ENCODE measurements at places on chromosomes 7 and 10.

DNA sequence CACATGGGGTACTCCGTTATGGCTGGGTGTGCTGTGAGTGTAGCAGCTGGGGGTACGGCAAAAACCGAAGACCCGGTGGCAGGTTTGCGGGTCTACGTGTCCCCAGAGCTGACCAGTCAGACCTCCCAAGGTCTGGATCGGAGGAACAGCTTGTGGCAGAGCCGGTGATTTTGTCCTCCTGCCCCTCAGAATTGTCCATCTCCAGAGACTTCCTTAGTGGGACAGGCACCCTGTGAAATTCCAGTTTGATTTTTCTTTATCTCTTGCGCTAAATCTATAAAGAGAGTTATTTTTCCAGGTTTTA lies 1.0 kb downstream of the EIF3B start:
- DNase-seq, result no peak

GRCh38 chr7:54831046-54831643 lies 72.1 kb upstream of the SEC61G start:
- DNase-seq, result no peak

- no peak for DNase-seq
Measured at GRCh38 chr7:101220295-101220694, 2.3 kb downstream of the ZNHIT1 start.

DNA sequence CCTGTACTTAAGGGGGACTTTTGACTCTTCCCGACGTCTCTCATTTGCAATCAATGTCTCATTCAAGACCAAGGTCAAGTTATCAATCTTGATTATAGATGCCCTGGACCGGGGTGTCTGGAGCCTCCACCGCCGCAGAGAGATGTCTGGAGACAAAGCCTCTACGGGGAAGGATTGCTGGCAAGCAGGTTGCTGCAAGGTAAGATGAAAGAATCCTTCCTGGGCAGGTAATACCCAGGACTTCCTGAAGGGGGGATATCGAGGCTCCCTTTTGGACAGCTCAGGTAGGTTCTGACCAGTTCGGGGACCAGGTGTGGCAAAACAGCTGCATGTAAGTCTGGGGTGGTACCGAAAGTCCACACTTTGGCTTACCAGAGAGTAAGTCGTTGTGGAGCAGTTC lies 12.5 kb upstream of the CUX1 start:
- DNase-seq, result no peak

GRCh38 chr7:121755286-121755685 lies 117.7 kb upstream of the PTPRZ1 start:
- DNase-seq, result no peak

DNA sequence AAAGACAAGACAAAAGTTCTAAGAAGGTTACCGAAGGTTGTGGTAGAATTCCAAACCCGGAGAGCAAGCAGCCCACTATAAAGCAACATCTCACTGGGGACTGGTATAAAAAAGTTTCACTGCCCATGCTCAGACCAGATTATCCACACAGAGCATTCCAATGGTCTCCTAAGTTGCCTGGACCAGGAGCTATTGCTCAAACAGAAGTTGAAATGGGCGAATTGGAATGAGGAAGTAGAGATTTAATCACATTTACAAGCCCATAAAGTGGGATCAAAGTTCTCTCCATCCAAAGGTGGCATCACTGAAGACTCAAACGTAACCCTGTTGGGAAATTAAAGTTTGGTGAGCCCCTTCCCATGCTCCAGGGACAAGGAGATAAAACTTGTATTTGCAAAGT lies 19.8 kb downstream of the OR2F1 start:
- no peak for DNase-seq

DNA sequence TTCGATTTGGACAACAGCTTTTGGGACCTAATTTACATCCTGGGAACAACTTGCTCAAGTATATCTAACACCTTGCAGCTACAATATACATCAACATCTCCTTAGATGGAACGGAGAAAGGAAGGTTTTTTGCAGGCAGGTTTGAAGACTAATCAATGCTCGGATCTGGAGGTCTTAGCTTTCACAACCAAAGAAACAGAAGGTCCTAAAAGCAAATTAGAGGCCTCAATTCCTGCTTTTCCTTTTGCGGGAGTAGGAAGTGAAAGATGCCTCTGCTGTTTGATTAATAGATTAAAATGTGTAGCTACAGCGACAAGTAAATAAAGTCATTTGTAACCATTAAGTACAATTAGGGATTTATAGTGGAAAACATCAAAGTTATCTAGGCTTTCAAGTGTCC lies 3.7 kb upstream of the SP8 start:
- no peak for DNase-seq

- DNase-seq, result no peak
Measured at GRCh38 chr7:24108906-24109376, 175.0 kb upstream of the NPY start.

DNA sequence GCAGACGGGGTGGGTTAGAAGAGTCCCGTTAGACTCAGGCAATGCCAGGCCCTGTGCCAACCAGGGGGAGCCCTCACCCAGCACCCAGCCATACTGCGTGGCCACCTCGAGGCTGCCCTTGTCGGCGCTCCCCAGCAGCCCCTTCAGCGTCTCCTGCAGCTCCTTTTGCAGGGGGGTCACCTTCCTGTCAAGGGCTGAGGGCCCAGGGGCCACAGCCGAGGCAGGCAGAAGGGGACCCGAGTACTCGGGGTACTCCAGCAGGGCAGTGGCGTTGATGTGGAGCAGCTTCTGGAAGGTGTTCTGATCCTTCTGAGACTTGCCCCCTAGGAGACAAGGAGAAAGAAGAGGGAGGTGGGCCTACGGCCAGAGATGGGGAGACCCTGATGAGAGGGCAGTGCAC lies 9.7 kb downstream of the TBRG4 start:
- DNase-seq, result no peak

GRCh38 chr7:133623721-133624120 lies 370.8 kb downstream of the EXOC4 start:
- DNase-seq, result no peak

GRCh38 chr7:25894902-25895791 lies 256.9 kb upstream of the NFE2L3 start:
- DNase-seq, result peak; percentile 79

- DNase-seq, result no peak
Measured at GRCh38 chr10:3783316-3783681, 1.7 kb downstream of the KLF6 start.

GRCh38 chr7:55250313-55250712 lies 114.8 kb upstream of the LANCL2 start:
- DNase-seq, result no peak

DNA sequence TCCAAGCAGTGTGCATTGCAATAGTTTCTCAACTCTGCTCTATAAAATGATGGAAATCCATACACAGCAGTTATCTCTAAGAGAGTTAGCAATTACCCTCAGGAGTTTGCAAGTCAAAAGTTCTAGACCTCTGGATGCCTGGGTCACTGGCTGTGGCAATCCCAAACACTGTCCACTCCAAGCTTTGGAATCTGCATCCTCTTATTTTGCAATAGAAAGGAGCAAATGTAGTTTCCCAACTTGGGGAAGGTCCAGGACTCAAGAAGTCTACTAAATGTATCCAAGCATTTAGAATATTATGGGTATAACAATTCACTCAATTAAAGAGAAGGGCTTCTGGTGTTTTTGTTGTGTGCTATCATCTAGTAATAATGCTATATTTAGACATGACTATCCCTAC lies 131.3 kb upstream of the NRP1 start:
- DNase-seq, result no peak

DNA sequence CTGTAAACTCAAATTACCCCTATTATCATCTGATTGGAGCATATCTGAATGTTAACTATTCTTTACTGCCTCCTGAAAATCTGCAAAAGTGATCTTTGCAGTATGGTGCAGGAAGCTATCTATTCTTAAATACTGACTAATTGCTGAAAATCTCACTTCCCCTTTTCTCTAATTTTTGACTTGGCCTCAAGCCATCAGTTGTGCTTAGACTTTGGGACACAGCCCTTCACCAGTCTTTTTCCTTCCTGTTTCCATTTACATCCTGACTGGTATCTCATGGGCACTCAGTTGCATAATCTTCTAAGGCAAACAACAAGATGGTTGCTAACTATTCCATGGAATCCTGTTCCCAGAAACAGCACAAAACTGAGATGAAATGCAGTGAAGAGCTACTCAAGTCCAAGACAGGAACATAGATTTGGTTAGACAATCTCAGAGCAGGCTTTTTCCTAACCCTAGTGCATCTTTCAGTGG lies 228.5 kb downstream of the SORCS1 start:
- DNase-seq, result no peak

DNA sequence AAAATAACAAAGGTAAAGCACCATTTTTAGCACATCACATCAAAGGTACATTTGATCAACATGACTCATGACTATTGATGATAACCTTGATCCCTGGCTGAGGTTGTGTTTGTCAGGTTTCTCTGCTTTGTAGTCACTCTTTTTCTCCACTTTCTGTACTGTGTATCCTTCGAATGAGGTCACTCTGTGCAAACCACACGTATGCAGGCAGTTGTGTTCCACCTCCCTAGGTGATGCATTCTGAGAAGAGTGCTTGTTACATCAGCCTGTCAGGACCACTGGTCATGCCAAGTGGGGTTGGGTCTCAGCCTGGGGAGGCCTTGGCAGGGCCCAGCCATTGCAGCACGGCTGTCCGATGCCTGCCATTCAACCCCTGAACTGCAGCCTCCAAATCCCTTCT lies 62.8 kb upstream of the GJD4 start:
- no peak for DNase-seq

- no peak for DNase-seq
Measured at GRCh38 chr7:40673285-40673684, 538.5 kb downstream of the SUGCT start.

GRCh38 chr7:80128918-80129317 lies 5.7 kb upstream of the GNAI1 start:
- no peak for DNase-seq

- no peak for DNase-seq
Measured at GRCh38 chr7:17401791-17402627, 103.6 kb downstream of the AHR start.

GRCh38 chr7:24982917-24983316 lies 2.9 kb upstream of the OSBPL3 start:
- no peak for DNase-seq

- no peak for DNase-seq
Measured at GRCh38 chr10:131242007-131242406, 69.5 kb downstream of the TCERG1L start.

GRCh38 chr7:142807855-142808460 lies 37.2 kb downstream of the PRSS2 start:
- no peak for DNase-seq

DNA sequence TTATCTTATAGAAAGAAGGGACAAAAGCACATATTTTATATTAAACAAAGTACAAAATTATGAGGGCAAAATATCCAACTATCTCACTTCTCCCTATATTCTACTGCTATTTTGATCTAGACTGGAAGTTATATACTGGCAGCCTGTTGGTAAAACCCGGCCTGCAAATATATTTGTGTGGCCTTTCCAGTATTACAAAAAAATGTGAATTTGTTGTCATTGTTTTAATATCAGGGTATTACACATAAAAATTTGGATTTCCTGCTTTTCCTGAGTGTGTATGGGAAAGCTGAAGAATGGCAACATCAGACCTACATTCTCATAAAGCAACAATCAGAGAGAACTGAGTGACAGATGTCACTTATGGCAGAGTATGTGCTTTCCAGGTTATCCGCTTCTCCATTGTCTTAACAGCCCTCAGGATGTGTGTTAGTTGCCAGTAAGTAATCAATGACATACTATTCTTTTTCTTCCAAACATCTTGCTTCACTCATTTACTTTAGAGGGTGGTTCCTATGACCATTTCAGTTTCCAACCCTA lies 7.3 kb downstream of the SYPL1 start:
- no peak for DNase-seq

DNA sequence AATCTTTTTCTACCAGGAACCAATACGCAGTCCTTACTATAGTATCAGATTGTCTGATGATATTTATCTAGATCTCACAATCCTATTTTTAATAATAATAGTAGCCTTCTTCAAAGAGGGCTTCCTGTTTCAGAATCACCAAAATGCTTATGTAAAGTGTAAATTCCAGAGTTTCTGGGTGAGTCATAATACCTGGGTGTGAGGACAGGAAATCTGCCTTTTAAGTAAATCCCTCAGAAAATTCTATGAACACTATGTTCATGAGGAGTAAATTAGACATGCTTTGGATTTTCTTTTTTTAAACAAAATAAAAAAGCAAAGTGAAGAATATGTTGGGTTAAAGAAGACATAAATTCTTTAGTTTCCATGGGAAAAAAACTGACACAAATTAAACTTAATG lies 20.5 kb downstream of the DKK1 start:
- DNase-seq, result no peak

GRCh38 chr10:70660722-70661121 lies 11.6 kb upstream of the ADAMTS14 start:
- DNase-seq, result no peak

DNA sequence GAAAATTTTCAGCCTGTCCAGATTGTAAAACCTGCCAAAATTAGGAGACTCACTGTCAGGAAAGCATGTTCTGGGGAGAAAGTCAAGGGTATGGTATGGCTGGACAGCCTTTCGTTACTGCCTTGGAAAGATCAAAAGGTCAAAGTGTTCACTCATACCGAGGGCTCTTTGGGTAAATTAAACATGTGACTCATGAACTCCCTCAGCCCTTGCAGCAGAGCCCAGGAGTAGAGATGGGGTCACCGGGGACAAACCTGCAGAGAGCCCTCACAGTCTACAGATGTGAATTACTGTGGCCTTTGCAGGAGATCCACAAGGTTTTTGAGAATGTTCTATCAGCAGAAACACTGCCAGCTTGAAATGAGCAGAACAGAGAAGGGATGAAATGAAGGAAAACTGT lies 275.7 kb downstream of the KLF6 start:
- DNase-seq, result no peak

DNA sequence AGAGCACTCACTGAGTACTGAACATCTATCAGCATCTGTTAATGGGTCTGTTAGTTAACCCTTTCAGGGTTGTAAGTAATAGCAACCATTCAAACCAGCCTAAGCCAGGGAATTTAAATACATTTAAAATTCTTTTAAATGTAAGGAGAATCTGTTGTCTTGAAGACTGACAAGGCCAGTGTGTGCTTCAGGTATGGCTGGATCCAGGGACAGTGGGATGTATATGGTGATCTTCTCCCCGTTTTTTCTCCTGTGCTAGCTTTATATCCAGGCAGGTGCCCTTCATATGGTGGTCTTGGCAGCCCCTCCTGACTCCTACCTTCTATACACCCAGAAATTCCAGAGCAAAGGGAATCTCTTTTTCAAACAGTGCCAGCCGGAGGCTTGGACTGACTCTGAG lies 46.6 kb upstream of the DAGLB start:
- no peak for DNase-seq

DNA sequence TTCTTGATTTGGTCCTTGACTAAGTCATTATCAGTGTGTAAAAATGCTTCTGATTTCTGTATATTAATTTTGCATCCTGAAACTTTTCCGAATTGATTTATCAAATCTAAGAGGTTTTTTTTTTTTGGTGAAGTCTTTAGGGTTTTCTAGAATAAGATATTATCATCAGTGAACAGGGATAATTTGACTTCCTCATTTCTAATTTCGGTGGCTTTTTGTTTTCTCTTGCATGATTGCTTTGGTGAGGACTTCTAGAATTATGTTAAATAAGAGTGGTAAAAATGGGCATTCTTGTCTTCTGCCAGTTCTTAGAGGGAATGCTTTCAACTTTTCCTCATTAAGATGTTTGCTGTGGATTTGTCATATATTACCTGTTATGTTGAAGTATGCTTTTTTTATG lies 170.5 kb downstream of the CCDC7 start:
- DNase-seq, result no peak

- no peak for DNase-seq
Measured at GRCh38 chr10:63431962-63432797, 33.6 kb downstream of the JMJD1C start.

- no peak for DNase-seq
Measured at GRCh38 chr7:30475580-30475979, 3.0 kb downstream of the NOD1 start.
